ENCODE measurements at places on chromosomes 7 and 10.

DNA sequence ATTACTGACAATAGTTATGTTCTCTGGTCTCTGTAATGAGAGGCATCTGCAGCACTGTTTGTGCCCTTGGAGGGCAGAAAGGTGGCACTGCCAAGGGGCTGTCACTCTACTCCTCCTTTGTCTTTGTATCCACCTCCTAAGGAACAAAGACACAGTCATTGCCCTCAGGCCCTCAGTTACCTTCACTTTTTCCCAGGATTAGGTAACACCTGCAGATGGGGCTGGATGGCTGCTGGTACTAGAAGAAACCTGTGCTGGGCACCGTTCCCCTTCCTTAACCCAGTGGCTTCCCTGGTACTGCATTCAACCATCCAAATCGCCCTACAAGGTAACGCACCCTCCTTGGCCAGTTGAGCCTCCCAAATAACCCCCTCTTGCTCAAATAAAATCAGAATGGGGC is 246.9 kb upstream of the NEBL start:
- no peak for DNase-seq

GRCh38 chr7:37234928-37235327 is 213.7 kb downstream of the ELMO1 start:
- peak; percentile 18 for DNase-seq

- DNase-seq = peak; percentile 93
Observed at GRCh38 chr7:28919510-28919909, 38.6 kb downstream of the TRIL start.

GRCh38 chr7:12403287-12404181 is at the start of gene VWDE:
VWDE (minus strand) TSS chr7:12403865; CDS start chr7:12403716, 149 bp downstream.
- peak; percentile 11 for DNase-seq

DNA sequence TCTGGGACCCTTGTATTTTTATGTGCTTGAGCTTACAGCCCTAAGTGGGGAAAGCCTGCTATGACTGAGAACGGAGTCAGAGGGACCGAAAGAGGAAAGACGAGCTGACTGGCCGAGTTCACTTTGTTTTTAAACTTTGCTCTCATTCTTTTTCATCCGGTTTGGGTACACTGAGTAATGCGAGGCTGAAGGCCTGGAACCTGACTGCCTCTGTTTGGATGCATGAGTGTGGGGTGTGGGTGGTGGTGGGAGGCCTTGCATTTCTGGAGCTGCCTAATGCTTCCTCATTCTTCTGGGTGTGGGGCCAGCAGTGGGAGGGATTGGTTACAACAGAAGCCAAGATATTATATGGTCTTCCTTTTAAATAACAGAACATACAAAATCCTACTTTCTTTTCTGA is 155.5 kb downstream of the BUB3 start:
- no peak for DNase-seq

- no peak for DNase-seq
Observed at GRCh38 chr7:120160166-120160565, 112.8 kb upstream of the KCND2 start.

DNA sequence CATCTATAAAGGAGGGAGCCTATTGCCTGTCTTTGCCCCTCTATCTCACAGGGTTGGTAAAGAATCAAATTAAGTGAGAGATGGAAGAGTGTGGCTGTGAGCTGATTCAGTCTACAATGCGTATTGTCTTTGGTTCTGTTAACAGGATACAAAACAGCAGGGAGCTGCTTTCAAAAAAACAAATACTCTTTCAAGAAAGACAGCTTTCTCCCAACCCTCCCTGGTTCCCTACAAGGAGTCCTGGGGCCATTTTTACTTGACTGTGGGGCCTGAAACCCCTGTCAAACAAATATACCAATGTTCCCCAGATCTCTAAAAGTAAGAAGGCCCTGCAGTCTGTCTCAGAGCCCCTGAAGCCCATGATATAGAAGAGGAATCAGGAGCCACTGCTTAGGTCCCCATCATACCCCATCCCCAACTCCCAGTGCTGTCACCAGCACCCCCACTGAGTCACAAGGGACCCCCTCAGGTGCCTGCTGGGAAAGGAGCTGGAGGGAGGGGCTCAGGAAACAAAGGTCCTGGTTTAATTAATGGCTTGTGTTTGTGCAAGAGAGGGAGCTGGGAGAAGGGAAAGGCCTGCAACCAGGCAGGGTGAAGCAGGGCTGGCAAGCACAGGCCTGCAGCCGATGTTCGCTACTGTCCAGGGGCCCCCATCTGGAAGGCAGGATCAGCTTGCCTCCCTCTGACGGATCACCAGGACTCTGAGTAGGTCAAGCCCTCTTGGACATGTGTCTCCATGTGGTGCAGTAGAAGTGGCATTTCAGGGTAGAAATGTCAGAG is 182.0 kb upstream of the GHITM start:
- no peak for DNase-seq

- DNase-seq = no peak
Observed at GRCh38 chr7:47183862-47184590, 397.9 kb downstream of the TNS3 start.

DNA sequence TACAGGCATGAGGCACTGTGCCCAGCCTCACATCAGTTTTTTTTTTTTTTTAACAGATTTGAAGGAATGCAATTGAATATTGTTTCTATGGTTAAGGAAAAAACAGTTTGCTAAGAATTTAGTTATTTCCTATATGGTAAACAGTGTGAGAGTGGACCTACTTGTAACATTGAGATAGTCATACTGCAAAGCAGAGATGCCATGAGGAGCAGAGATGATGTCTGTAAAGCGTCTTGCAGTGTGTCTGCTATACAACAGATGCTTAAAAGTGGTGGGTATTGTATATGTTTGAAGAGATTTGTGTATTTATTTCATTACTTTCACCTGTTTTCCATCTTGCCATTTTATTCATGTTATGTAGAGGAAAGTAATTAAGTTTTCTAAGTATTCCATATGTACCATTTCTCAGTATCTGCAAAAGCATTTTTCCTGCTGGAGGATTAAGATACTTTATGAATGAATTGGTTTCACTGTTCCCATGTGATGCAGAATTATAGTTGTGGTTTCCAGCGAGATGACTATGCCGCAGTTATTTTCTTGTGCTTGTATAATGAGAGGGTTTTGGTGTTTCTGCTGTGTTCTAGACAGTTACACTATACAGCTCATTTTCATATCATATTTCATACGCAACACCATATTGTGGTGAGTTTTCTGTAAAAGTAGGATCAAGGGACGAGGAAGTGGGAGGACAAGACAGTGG is 26.6 kb downstream of the TET1 start:
- DNase-seq = peak; percentile 28

- DNase-seq = peak; percentile 89
Observed at GRCh38 chr7:13989126-13989948, at the start of gene ETV1. ETV1 (minus strand) TSS chr7:13989666; CDS start chr7:13989052, 614 bp downstream.

GRCh38 chr10:92068900-92069299 is 145.3 kb downstream of the BTAF1 start:
- no peak for DNase-seq
